NCI-H2171 (cell line): ENCODE measurements at places on chromosomes 4 and X.

DNA sequence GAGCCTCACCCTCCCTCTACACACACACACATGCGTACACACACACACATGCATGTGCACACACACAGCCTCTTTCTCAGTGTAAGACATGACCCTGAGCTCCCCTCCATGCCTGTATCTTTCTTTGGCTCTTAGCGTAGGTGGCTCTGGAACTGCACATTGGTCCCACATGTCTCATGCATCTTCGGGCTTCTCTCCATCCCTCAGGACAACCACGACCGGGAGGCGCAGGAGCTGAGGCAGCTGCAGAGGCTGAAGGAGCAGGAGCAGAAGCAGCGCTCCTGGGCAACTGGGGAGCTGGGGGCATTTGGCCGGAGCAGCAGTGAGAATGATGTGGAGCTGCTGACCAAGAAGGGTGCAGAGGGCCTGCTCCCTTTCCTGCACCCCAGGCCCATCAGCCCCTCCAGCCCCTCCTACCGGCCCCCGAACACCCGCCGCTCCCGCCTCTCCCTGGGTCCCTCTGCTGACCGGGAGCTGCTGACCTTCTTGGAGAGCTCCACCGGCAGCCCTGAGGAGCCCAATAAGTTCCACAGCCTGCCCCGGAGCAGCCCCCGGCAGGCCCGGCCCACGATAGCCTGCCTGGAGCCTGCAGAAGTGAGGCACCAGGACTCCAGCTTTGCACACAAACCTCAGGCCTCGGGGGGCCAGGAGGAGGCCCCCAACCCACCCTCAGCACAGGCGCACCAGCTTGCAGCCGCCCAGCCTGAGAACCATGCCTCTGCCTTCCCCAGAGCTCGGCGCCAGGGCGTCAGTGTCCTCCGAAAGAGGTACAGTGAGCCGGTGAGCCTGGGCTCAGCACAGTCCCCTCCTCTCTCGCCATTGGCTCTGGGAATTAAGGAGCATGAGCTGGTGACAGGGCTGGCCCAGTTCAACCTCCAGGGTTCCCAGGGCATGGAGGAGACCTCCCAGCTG is 38.6 kb downstream of the FHDC1 start:
- DNase-seq = no peak

DNA sequence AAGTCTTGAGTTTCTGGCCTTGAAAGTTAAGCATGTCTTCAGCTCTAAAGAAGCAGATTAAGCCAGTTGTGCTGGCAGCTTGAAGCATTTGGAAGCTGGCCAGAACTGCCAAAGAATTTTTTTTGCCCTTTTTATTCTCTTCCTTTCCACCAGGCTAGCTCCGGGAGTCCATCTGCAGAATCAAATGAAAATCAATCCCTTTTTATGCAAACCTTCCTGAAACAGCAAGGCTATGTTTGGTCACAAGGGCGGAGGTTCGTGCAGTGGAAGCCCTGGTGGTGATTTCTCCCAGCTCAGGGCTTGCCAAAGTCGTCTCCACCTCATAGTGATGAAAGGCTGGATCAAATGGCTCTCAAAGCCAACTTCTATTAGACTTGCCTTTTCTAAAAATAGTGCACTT is 21.6 kb upstream of the C4orf54 start:
- DNase-seq = peak; percentile 43

GRCh38 chrX:34140816-34141215 is 8.7 kb upstream of the FAM47A start:
- DNase-seq = no peak

GRCh38 chr4:145776208-145776607 is 96.3 kb downstream of the C4orf51 start:
- no peak for DNase-seq

DNA sequence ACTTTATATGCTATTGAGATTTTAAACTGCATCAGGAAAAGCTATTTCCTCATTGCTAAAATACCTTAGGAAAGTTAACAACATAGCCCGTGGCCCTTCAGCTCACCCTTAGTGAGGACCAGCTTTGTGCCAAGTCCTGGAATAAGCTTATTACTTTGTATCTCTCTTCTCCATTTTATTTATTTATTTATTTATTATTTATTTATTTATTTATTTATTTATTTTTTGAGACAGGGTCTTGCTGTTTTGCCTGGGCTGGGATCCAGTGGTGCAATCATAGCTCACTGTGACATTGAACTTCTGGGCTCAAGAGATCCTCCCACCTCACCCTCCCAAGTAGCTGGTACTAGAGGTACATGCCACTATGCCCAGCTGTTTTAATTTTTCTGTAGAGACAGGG is 6.3 kb downstream of the RHOXF1 start:
- no peak for DNase-seq

- no peak for DNase-seq
These were observed 13.6 kb downstream of the OTC start for GRCh38 chrX:38365954-38366353.

DNA sequence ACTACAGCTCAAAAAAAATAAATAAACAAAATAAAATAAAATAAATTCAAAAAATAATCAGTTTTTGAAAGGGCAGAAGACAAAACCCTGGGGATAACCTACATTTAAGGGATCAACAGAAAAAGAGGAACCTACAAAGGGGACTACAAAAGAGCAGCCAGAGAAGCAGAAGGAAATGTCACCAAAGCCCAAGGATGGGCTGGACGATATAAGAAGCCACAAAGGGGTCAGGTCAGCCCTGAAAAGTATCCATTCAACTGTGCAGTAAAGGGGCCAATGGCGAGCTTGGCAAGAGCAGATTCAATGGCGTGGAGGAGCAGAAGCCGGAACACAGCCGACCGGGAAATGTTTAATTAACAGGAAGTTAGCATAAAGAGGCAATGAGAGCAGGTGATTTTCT is 16.9 kb downstream of the ACOT9 start:
- no peak for DNase-seq

DNA sequence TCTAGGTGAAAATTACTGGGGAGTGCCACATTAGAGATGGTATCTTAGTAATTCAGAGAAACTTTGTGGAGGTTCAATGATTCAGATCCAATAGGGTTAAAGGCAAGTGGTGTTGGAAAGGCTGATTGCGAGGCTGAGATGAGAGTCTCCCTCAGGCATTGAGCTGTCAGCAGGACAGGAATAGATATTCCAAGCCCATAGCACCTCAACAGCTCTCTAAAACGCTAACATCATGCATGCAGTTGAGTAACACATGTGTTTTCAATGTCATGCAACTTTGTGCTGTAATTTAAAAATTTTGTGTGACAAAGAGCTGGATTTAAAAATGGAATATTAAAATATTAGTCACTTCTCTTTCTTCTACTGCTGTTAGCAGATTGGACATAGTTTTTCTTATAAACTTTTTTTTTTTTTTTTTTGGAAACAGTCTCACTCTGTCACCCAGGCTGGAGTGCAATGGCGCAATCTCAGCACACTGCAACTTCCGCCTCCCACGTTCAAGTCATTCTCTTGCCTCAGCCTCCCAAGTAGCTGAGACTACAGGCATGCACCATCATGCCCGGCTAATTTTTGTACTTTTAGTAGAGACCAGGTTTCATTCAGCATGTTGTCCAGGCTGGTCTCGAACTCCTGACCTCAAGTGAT is 173.5 kb upstream of the C1QTNF7 start:
- DNase-seq = no peak

- no peak for DNase-seq
These were observed 66.9 kb upstream of the WDR17 start for GRCh38 chr4:175998782-175999181.

GRCh38 chr4:84366161-84366560 is 132.9 kb downstream of the NKX6-1 start:
- no peak for DNase-seq

GRCh38 chrX:34918856-34919255 is 23.7 kb upstream of the FAM47B start:
- DNase-seq = no peak

- no peak for DNase-seq
These were observed 223.9 kb downstream of the CAMK2D start for GRCh38 chr4:113537628-113538027.

GRCh38 chr4:38128478-38129459 is 168.6 kb downstream of the PTTG2 start:
- DNase-seq = no peak

- no peak for DNase-seq
These were observed 16.6 kb upstream of the H2AZ1 start for GRCh38 chr4:99966692-99967091.

- no peak for DNase-seq
These were observed 136.2 kb downstream of the CFAP299 start for GRCh38 chr4:80471756-80472155.

DNA sequence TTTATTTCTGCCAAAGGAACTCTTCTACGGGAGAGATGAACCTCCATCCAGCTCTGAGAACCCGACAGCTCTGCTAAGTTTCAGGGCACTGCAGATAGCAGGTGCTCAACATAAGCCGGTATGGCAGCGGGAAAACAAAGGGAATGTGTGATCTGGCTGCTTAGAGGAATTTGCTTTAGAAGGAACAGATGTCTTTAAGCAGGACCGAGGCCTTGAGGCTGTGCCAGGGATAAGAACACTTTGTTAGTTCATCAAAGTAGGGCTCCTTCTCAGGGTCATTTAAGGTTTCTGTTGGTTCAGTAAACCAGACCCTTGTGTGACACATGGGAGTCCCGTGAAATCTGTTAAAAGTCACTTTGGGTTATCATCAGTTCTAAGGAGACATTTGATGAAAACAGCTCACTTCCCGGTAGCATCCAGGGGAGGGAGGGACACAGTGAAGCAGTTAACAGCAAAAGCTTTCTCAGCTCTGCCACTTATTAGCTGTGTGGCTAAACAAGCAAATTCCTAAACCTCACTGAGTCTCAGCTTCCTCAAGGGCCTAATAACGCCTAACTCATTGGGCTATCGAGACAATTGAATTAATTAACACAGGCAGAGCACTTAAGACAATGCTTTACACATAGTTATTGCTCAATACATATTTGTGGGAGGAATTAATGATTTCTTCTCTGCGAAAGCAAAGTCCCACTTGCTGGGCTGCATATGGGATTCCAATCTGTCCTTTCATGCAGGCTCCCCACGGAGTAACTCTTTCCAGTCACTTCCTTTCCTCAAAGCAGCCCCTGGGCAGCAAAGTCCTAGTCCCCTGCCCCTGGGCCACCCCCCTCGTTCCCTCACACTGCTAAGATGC is 2.9 kb upstream of the FTSJ1 start:
- DNase-seq = peak; percentile 8
